ENCODE measurements at places on chromosomes 3 and 15.

- DNase-seq: no peak
Observed at GRCh38 chr3:28050885-28051284, 190.5 kb upstream of the CMC1 start.

DNA sequence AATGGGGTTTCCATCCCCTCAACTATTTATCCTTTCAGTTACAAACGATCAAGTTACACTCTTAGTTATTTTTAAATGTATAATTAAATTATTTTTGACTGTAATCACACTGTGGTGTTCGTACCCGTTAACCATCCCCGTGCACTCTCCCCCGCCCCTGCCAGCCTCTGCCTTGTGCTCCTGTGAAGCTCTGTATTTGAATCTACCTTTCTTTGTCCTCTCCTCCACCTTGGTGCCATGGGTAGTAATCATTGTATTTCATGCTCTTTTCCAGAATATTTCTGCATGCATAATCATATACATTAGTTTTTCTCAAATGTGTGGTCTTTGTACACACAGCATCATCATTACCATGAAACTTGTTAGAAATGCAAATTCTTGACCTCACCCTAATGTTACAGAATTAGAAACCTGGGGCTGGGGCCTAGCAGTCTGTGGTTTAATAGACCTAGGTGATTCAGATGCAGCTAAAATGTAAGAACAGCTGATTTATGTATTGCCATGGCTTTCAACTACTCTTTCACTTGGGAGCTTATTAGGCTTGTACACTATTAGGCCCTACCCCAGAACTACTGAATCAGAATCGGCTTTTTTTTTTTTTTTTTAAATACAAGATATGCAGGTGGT is 91.5 kb downstream of the STT3B start:
- DNase-seq: no peak

GRCh38 chr3:127373441-127374085 is 85.7 kb upstream of the PRR20G start:
- no peak for DNase-seq

DNA sequence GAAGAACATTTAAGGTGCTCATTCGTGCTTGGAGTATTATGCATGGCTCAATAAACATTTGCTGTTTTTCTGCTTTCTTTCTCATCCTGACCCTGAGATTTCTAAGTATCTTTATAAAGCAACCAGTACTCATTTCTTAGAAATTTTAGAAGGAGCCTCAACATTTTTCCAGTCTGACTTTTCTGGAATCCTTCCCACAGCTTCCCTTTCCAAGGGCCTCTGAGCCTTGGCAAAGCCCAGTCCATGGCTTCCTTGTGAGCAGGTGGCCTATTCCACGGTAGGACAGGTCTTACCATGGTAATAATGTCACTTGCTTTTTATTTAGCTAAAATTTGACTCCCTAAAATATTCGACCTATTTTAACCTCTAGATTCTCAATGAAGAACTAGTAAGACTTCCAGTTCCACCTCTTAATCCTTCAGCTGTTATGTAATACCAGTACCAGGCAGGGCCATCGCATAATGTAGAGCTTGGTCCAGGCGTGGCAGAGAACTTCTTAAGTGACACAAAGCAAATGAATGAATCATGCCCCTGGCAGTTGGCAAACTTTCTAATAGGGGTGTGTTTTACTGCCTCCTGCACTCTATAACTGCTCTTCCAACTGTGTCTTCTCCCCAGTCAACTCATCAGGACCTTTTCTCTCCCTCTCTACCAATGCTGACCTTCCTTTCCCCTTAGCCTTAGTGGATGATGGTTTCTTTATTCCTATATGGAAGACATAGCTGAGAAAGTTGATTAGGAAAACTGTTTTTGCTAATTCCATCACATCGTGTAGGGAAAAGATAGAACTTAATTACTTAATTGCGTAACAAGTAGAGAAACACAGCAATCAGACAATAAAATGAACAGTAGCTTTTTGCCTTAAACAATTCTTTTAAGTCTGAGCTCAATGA is 894 bp upstream of the TM4SF4 start:
- DNase-seq: no peak

DNA sequence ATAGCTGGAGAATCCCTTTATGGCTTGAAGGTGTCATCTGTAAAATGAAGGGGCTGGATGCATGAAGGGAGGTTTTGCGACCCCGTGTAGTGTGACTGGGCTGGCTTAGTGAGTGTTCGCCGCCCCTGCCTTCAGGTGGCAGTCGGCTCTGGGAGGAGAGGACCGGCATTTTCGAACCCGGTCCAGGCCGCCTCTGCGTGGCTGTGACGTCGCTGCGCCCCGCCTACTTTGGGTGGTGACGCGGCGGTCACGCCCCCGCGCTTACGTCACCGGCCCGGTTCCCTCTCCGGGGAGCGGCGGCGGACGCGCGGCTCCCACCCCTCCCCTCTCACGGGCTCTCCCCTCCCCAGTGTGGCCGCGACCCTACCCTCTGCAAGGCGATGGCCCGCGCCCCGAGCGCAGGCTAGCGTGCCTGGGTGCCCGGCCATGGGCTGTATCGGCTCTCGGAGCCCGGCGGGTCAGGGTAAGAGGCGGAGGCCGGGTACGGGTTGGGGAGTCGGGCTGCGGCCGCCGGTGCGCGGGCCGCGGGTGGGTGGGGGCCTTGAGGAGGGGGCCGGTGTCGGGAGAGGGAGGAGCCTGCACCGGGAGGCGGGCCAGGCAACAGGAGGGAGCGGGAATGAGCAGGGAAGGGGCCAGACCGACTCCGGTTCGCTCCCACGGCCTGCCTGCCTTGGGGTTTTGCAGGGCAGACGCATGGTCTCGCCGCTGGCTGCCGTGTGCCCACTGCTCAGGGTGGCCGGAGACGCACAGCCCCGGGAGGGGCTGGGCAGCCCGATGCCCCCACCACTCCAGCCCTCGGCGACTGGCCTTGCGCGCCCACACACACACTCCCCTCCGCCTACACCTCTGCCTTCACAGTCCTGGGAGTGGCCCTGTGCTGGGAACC is 1.5 kb upstream of the FAM131A start:
- DNase-seq: peak; percentile 77

DNA sequence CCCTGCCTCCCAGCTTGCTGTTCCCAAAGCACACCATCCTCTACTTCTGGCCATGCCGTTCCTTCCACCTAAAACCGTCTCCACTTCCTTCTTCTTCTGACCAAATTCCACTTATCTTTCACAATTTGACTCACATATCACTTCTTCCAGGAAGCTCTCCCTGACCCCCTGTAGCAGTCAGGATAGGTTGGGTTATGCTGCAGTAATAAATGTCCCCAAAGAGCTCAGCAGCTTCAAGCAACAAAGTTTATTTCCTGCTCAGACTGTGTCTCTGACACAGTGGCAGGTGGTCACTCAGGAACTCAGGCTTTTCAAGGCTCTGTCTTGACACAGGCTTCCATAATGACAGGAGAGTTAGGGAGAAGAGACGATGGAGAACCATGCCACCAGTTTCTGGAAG is 27.4 kb downstream of the SLC6A11 start:
- DNase-seq: no peak

GRCh38 chr3:184233127-184233843 is 3.9 kb downstream of the VWA5B2 start:
- no peak for DNase-seq

- DNase-seq: no peak
Observed at GRCh38 chr15:35958975-35959374, 413.0 kb upstream of the DPH6 start.

GRCh38 chr15:72281713-72282112 is 9.4 kb upstream of the PARP6 start:
- DNase-seq: no peak

DNA sequence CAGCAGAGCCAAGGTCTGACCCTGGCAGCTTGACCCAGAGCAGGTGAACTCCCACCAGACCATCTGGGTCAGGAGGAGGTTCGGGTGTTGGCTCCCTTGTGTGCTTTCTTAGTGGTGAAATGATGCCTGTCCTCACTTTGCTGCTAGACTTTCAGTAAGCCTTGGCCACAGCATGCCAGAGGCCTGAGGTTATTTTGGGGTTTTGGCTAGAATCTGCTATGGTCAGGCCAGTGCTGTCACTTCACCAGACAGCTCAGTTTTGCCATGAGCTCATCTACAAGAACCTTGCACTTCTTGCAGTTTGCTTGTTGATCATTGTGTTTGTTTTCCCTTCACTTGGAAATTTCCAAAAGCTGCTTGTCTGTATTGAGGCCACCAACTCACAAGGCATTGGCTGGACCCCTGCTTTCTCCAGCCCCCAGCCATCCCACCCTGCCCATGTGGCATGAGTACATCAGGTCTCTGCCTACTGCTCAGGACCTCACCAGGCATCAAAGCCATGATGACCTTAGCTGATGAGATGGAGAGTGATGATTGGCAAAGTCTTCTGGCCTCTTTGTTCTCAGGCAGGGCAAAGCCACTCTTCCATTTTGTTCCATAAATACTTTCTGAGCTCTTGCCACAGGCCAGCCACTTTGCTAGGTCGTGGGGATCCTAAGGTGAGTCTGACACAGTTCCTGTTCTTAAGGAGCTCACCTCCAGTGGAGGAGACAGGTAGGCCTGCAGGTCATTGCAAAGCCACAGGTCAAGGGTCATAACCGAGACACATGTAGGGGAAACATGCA is 122.6 kb downstream of the ARNT2 start:
- no peak for DNase-seq

GRCh38 chr3:36893137-36893557 is 51.7 kb downstream of the TRANK1 start:
- no peak for DNase-seq

DNA sequence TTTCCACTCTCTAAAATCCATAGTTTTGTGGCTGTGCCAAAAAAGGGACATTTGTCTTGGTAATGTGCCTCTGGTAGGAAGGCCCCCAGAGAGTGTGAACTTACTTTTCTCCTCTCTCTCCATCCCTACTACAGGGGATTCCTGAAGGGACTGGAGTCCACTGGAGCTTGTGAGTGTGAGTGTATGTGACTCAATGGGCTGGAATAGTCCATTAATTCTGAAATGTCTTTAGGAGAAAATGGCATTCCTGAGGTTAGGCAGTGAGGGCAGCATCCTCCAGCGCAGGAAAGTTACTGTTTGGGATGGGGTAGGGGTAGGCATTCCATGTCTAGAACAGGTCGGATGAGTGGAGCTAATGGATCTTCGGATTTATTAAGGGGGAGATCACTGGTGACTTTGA is 59.8 kb upstream of the CACNA2D3 start:
- DNase-seq: no peak

DNA sequence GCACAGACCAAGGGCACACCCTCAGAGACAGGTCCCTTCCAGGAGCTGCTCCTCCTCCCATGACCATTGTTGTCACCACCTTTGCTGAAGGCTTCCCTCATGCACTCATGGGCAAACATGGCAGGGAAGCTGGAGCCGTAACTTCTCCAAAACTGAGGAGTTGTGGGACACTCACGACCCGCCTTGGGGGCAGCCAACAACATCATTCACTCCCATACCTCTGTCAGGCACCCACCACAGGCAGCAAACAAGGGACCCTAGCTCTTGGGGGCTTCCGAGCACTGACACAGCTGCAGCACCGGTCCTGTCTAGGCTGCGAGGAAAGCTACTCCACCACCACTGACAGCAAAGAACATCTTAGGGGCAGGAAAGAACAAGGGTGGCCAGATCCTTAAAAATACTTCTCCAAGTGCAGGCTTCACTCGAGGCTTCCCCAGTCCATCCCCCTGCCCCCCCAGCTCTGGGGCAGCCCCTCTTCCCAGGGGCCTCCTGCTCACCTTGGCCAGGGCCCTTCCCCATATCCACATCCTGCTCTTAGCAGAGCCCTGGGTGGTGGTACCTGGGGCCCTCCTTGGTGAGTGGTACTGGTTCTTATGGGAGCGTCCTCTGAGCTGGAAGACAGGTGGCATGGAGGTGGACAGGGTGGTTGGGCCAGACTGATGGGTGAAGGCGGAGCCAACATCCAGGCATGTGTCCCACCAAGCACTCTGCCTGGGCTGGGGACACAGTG is 28.0 kb upstream of the DUSP7 start:
- DNase-seq: no peak

- DNase-seq: no peak
Observed at GRCh38 chr15:101461097-101461496, 28.4 kb downstream of the PCSK6 start.

GRCh38 chr15:75739791-75740190 is 27.1 kb upstream of the CSPG4 start:
- DNase-seq: no peak

DNA sequence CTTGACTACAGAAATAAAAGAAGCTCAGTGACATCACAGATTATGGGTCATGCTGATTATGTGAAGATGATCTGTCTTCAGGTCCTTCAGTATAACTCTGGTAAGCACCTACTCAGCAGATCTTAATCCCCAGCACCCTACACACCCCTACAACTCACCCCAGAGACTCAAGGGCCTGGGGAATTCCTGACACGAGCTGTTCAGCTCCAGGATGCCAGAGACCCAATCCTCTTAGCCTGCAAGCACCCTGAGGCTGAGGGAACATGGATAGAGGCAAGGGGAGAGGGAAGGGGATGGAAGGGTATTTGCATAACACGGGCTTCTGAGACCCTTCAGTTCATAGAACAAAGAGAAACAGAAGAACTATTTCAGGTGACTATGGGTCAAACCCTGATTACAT is 13.0 kb downstream of the GLB1 start:
- DNase-seq: no peak

DNA sequence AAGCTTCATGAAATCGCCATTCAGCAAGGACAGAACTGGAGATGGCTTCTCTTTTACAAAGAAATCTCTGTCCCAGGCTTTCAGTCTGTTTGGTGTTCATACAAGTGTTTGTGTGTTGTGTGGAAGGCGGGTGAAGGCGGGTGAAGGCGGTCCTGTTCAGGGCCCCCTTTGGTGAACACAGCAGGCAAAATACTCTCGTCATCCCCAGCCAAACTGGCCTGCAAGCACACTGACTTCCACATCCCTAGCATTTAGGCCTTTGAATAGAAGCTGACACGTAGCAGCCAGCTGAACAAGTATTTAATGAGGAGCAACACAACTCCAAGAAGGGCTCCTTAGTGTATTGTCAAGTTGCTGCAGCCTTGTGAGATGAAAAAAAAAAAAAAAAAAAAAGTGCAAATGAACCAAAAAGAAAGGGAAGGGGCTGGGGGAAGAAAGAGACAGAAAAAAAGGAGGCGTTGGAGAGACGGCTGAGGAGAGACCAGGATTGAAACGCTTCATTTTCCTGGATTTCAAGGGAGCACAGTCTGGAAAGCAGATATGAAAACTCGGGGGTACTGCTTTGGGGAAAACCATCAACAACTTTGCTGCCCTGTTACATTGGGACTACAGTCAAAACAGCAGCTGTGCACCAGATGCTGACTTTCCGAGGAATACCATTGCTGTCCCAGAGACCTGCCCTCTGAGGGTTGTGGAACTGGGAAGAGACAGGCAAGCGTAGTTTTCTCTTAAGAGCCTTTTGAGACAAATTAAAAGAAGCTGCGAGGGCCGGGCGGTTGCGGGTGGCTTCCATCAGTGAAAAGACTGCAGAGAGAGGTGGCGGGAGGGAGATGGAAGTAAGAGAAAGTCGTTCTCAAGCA is 74.6 kb downstream of the TGFBR2 start:
- DNase-seq: no peak

DNA sequence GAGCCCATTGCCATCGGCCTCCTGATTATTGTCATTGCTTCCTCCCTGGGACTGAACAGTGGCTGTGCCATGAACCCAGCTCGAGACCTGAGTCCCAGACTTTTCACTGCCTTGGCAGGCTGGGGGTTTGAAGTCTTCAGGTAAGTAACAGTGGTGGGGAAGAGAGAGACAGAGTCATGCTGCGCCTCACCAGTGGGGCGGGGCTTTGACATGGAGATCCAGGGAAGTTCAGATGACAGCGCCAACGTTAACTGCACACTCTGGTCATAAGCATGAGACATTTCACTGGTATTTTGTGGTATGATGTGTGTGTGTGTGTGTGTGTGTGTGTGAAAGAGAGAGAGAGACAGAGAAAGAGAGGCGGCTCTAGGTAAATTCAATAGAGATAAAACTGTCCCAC is 41.0 kb downstream of the AQP9 start:
- no peak for DNase-seq

All from stimulated activated naive B cell treated with anti-CD40 and anti-IgM and Interleukin-4, amounts not matched to agents 10 μg/mL and 1 μg/mL and 100 μg/mL, for 72 hours (primary cell).